ENCODE measurements at places on chromosomes 12 and 14.

DNA sequence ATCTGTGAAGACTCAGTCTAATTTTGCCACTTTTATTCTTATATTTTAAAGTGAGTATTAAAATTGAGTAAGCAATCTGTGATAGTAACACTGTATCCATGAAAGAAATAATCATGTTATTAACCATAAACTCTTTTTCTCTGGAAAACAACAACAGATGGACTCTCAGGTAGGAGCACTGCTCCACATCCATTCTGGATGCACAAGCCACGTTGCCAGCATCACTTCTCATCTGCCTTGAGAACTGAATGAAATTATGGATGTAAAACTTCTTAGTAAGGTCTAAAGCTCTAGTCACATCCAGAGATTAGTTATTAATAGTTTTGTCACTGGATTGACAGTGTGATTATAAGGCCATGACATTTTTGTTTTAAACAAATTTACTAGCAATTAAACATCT lies 489.1 kb upstream of the SYT1 start:
- DNase-seq, result no peak

DNA sequence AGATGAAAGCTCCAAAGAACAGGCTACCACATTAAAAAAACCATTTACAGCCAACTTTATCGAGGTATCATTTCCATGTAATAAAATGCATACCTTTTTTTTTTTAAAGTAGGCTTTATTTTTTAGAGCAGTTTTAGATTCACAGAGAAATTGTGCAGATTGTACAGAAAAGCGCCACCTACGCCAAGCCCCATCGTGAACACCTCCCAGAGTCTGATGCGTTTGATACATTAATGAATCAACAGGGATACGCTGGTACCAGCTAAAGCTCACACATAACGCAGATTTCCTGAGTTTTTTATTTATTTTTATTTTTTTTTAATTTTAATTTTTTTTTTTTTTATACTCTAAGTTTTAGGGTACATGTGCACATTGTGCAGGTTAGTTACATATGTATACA lies 129.9 kb downstream of the KIF26A start:
- DNase-seq, result no peak

GRCh38 chr14:72892879-72893635 lies 844 bp downstream of the DPF3 start:
- peak; percentile 36 for DNase-seq

- DNase-seq, result no peak
These were observed 320 bp upstream of the PRPF39 start for GRCh38 chr14:45083617-45083975.

- DNase-seq, result no peak
These were observed 72.3 kb upstream of the DHRS4 start for GRCh38 chr14:23881282-23881681.

DNA sequence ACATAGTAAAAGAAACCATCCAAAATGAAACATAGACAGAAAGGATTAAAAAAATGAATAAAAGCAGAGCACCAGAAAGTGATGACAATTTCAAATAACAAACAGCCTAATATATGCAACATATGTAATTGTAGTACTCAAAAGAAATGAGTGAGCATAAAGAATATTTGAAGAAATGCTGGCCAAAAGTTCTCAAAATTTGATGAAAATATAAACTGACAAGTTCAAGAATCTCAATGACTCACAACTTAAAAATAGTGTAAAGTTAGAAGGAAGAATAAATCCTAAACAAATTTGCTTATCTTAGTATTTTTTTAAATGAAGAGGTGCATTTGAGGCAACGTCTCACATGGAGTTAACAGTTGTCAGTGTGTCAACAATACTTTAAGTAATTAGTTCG lies 498.9 kb downstream of the SLC6A15 start:
- DNase-seq, result no peak

DNA sequence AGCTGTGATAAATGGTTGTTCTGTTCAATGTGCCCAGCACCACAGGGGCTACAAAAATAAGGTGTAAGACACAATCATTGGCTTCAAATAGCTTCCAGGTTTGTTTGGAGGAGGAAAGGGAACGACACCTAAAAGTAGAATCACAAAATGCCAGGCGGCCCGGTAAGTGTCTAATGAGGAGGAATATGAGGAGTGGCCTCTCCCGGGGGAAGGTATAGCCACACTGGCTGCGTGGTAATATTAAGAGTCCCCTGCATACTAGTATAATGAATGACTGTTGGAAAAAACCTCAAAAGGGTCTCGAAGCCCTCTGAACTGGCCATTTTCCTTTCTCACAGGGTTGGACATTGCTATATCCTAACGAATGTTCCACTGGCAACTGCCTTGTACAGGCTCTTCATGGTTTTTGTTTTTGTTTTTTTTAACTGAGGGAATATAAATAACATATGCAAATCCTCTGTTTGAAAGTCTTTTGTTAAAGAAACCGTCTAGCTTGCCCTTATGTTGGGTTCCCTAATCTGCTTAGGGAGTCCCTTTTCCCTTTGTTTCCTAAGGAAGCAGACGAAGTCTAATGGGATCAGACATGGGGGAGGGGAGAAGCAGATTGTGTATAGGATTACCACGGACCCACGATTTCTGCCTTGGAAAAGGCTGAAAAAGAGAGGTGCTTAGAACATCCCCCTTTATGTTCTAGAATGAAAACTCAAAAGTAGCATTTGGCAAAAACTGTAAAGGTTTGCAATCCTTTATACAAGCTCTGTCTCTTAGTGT lies 4.2 kb downstream of the CCDC60 start:
- no peak for DNase-seq

DNA sequence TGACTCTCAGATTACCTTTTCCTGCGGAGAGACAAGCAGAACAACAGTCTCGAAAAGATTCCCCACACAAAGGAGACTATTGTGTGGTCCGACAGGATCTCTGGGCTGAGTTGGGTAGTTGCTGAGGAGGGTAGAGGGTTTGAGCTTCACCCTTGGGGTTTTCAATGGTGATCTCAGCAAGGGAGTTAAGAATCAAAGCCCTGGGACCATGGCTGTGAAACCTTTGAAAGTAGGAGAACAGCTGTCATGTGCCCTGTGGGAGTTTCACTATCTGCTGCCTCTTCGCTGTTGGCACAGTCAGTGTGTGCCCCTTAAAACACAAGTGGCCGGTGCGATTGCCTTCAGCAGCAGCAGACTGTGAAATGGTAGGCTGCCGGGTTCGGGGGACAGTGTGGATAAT lies 14.2 kb upstream of the PLEK2 start:
- no peak for DNase-seq
